NCI-H460 (cell line): ENCODE measurements at places on chromosomes 4 and X. TPM values are rescaled to one million over a fixed set of nuclear protein-coding genes. Genes with fewer than 3 reads are reported as not detected.
A peak's percentile ranks its signal among the peaks of the same experiment; 100 is the strongest.

DNA sequence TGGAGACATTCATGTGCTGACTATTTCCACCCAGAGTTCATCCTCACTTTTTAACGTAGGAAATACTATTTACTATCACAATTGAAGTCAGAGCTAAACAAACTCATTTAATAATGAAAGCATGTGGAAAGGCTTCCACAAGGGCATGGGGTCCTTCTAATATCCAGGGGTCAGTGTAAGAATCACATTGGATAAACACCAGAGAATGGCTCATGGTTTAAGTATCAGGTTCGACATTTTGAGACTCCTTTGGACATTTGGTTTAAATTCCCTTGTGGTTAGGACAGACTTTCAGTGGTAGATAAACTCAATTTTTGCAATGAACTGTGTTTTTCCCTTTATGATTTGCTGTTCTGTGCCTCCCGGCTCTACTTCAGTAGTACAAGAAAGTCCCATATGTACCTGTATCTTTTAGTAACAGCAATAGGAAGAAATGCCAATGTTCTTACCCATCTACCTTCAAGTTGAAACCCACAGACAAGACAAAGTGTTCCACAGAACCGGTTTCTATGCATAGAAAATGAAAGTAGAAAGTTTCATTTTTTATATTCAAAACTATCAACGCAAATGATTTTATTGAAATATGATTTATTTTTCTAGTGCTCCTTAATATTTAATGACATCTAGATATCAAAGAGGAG, 589.0 kb upstream of the FAM241A start:
- no peak for DNase-seq

The GAB3 gene
- total RNA-seq, result 0.20 and 0.89 TPM in 2 replicates

GRCh38 chrX:49257074-49257790, 7.3 kb downstream of the FOXP3 start:
- DNase-seq, result no peak

DNA sequence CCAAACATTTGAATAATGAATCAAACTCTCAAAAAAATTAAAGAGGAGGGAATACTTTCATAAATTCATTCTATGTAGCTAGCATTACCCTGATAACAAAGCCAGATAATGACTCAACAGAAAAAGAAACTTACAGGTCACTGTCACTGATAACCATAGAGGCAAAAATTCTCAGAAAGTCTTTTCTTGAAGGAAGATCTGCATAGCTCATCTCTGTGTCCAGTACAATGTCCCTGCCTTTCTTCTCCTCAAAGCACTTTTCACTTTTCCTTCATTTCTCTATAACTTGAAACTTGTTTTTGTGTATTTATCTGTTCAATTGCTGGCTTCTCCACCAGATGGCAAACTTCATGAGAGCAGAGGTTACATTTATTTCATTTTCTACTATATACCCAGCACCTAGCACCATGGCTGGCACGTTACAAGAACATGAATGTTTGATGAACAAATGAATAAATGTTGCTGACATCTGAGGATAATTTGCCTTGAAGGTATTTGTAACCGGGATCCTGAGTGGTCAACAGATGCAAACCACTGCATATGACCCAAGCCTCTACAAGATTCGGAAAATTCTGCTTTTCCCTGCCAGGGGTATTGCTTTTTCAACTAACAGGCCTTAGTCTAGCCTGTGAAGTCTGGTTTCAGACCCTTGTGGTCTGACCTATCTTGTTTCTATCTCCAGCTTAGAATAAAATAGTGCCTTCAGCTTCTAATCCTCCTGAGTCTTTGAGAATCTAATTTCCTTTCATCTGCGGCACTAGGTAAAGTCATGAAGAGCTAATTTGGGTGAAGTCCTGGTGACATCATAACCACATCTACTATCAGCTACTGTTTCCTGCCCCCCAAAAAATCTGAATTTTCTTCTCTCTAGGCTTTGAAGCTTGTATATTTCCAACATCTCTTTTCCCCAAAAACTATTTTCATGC, 52.5 kb upstream of the ANTXR2 start:
- DNase-seq, result no peak

The RBM3 gene
- 304 and 352 TPM in 2 replicates for total RNA-seq

The NKX6-1 gene
- total RNA-seq, result 0.97 and 2.0 TPM in 2 replicates

GRCh38 chr4:139312552-139313332, 10.5 kb upstream of the NDUFC1 start:
- DNase-seq, result no peak

- no peak for DNase-seq
Measured at GRCh38 chrX:106611317-106611678, 480 bp upstream of the RADX start.

DNA sequence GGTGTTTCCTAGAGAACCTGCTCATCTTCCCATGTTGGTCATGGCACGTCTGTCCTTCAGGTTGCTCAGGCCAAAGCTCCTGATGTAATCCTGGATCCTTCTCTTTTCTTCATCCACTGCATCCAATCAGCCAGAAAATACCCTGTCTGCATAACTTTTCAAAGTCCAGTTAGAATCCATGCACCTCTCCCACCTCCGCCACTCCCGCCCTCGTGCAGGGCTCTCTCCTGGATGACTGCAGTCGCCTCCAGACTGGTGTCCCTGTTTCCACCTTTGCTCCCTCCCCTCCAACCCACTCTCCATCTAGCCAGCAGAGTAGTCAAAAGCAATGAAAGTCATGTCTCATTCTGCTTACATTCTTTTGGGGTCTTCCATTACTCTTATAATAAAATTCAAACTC, 16.0 kb downstream of the CNGA2 start:
- no peak for DNase-seq

DNA sequence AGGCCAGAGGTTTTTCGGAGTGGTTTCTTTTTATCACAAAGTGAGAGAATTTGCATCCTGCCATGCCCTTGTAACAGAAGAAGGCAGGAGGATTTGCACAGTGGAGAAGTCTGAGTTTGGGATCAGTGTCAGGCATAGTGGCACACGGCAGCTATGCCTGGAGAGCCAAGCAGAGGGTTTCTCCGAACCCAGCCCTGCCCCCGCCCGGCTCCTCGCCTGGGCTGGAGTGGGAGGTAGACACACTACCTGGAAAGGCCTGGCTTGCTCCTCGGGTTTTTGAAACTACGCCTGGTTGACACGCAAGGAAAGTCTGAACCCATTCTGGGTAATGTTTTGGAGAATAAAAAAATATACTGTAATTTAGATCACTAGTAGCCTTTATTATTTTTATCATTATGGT, 1653.6 kb upstream of the TENM3 start:
- no peak for DNase-seq

- DNase-seq, result no peak
Measured at GRCh38 chr4:177064729-177065394, 244.8 kb upstream of the NEIL3 start.

- no peak for DNase-seq
Measured at GRCh38 chr4:24067367-24068193, 177.7 kb upstream of the PPARGC1A start.

DNA sequence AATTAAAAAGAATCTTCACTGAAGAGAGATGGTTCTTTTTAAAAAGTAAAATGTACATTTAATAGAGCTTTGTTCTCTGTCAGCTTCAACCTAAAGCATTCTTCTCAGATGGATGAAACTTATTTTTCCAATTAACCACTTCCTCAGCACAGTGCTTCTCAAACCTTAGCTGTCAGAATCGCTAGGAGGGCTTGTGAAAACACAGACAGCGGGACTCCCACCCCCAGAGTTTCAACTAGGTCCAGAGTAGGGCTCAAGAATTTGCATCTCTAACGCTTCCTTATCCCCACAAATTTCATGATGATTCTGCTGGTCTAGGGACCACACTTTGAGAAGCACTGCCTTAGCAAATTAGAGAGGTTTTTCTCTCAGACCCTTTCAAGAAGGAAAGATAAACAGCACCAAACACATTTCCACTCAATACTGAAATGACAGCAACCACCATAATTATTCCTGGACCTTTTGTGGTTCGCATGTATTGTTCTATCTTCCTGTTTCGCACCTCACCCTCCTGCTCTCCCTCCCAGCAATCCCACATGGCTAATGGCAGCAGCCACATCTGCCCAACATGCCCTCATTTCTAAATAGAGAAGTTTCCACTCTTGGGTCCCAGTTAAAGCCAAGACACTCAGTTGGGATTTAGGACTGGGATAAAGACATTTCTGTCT, 73.2 kb downstream of the ZNF827 start:
- no peak for DNase-seq

DNA sequence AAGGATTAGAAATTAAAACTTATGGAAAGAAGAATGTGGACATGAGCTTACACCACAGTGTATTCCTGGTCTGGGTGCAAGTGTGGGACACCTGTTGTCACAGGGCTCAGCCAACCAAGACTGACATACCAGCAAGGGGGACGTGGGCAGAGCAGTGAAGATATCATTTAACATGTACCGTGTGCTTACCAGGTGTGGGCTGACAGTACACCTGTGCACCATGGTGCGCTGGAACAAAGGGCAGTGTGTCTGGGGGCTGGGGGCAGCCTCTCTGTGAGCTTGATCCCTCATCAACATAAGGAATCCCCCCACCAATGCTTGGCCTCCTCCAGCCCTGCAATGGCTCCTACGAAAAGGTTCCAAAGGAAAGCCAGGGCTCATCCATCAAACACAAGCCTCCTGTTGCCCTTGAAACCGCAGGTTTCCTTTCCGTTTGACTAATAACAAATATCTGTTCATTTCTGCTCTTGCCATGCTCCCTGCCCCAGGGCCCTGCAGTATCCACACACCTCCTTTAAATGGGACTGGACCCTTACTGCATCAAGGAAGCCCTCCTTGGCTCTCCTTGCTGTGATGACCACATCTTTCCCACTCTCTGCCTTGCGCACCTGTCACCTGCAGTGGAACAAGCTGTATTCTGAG, 16.7 kb downstream of the EVC2 start:
- DNase-seq, result no peak

DNA sequence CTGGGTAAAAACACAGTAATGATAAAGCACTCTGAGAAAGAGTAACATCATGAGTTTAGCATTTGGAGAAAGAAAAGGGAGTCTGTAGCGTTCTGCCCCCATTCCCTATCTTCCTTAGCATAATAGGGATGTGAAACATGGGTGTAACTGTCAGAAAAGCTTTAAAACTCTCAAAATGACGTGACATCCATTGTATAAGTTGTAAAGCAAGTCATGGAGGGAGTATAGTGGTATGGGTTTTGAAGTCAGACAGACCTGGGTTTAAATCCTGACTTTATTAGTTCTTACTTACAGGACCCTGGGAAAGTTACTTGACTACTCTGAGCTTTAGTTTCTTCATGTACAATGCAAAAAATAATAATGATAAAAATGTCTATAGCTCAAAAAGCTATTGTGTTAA, 17.1 kb downstream of the FBXO8 start:
- no peak for DNase-seq

DNA sequence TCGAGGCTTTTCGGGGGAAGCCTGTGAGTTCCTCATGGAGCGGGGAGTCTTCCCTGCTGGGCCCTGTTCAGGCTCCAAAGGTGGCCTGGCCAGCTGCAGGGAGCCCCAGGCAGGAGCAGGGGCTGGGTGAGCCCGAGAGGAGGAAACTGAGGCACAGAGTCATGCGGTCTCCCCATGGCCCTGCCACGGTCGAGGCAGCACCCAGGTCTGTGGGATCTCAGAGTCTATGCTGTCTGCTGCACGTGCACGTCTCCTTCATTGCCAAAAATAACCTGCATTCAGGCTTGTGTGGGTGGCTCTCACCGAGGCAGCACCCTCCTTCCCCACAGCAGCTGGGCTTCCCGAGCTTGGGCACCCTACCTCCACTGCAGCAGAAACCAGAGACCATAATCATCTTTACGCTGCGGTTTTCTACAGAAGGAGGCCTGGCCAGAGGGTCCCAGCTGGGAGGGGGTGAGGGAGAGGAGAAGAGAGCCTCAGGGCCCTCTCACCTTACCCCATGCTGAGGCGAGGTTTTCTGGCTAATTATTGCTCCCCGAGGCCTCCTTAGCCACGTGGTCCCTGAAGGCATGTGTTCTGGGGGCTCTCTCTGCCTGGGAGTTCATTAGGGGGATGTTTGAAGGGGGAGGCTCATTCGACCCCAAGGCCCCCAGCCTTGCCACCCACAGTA, 64.3 kb downstream of the CPZ start:
- no peak for DNase-seq

DNA sequence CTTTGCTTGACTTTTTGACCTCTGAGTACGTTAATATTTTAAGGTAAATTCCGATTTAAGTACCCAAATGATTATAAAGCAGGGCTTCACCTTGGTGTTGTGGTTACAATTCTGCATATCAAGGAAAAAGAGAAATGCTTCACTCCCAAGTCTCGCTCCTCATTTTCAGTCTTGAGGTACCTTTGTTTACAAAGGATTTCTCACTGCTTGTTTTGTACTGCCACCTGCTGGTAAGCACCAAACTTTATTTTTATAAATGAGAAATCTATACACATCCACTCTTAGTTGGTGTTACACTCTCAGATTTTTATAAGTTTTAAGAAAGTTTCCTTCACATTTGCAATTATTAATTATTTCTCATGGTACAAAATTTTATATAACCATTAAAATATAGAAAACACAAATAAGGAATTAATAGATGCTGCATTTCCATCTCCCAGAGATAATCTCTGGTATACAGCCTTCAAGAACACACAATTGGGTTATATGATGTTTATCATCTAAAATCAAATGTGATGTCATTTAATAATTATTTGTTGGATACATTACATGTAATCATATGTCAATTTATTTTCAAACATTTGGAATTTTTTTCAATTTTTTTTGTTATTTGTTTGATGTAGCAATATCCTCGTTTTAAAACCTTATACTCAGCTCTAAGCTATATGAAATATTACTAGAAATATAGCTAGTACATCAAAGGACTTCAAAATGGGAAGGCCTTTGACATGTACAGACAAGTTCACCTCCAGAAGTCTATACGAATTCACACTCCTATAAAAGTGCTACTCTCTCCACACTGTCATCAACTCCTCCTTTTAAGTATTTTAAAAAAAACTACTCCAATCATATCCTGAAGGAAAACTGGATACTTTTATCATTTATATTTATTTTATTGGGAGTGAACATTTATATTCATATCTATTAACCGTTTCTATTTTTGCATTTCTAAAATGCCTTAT, 179.9 kb downstream of the KCNIP4 start:
- peak; percentile 55 for DNase-seq

The HHIP gene
- 0.02 and 0.09 TPM in 2 replicates for total RNA-seq

- no peak for DNase-seq
Measured at GRCh38 chr4:80475798-80476197, 140.3 kb downstream of the CFAP299 start.

The GRIA2 gene
- total RNA-seq, result not detected in 2 replicates

GRCh38 chrX:153727123-153727931, 2.7 kb downstream of the ABCD1 start:
- DNase-seq, result no peak

The S100G gene
- total RNA-seq, result not detected in 2 replicates

GRCh38 chr4:106979476-106979875, 56.6 kb downstream of the DKK2 start:
- no peak for DNase-seq

The MAGEB1 gene
- not detected in 2 replicates for total RNA-seq

DNA sequence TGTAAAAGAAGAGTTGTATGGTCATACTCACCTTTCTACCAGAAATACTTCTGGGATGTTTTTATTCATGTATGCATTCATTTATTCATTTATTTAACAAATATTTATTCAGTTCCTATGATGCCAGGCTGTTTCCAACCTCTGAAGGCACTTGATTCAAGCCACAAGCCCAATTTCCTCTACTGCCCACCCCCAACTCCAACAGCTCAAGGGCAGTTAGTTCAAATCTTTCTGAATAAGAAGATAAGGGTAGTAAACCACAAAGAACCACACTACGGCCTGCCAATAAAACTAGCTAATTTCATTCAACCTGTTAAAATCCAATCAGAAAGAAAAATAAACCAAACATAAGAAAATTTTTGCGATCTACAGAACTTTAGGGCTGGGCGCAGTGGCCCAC, 31.2 kb downstream of the LRBA start:
- DNase-seq, result no peak

The ABCB7 gene
- 35.6 and 35.8 TPM in 2 replicates for total RNA-seq
